ENCODE measurements at places on chromosomes 4 and X.

- H3K27ac ChIP-seq, result peak overlapping the region; percentile 52
- peaks cover 45% of the 10 kb centered on the region for H3K4me1 ChIP-seq
- no peaks in the 10 kb centered on the region for H3K36me3 ChIP-seq
- no peak for DNase-seq
- H3K27me3 ChIP-seq, result no peaks in the 10 kb centered on the region
Measured at GRCh38 chr4:101306764-101307615, 40.3 kb downstream of the PPP3CA start.

DNA sequence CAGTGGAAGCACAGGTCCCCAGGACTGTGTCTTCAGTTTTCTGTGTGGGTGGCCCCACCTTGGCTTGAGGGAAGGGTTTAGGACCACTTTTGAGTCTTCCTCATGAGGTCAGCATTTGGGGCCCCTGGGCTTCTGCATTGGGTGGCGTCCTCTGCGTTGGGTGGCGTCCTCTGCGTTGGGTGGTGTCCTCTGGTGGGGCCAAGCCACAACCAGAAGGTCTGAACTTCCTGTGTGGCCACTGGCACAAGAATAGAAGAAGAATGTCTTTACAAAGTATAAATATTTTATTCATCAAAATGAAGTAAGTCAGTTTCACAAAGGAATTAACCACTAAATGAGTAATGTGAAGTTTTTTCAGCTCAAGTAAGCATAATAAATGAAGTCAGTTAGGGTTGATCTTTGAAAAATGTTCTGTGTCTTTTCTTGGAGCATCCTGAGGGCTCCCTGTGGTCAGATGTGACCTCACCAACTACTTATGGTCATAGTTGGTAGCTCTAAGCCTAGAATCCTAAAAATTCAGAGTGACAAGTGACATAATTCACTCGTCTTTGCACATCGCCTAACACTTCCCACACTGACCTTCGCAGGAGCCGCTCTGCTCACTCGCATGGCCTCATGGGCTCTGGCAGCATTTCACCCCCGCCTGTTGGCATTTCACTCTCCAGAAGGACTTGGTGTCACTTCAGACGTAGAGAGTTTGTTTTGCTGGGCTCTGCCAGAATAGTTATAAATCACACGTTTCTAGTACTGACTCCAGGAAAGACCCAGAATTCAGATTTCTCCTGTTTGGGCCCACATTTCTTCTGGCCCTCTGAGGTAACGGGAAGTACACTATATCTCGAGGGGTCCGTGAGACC is 39.0 kb upstream of the HGFAC start:
- H3K4me1 ChIP-seq, result no peaks in the 10 kb centered on the region
- H3K4me3 ChIP-seq, result no peak overlapping the region
- no peak for DNase-seq
- no peaks in the 10 kb centered on the region for H3K27me3 ChIP-seq

- no peak for DNase-seq
- no peaks in the 10 kb centered on the region for H3K4me1 ChIP-seq
- no peaks in the 10 kb centered on the region for H3K36me3 ChIP-seq
- H3K4me3 ChIP-seq, result no peak overlapping the region
- H3K27me3 ChIP-seq, result no peaks in the 10 kb centered on the region
- H3K27ac ChIP-seq, result no peak overlapping the region
Measured at GRCh38 chr4:44016570-44017421, 431.8 kb downstream of the KCTD8 start.

DNA sequence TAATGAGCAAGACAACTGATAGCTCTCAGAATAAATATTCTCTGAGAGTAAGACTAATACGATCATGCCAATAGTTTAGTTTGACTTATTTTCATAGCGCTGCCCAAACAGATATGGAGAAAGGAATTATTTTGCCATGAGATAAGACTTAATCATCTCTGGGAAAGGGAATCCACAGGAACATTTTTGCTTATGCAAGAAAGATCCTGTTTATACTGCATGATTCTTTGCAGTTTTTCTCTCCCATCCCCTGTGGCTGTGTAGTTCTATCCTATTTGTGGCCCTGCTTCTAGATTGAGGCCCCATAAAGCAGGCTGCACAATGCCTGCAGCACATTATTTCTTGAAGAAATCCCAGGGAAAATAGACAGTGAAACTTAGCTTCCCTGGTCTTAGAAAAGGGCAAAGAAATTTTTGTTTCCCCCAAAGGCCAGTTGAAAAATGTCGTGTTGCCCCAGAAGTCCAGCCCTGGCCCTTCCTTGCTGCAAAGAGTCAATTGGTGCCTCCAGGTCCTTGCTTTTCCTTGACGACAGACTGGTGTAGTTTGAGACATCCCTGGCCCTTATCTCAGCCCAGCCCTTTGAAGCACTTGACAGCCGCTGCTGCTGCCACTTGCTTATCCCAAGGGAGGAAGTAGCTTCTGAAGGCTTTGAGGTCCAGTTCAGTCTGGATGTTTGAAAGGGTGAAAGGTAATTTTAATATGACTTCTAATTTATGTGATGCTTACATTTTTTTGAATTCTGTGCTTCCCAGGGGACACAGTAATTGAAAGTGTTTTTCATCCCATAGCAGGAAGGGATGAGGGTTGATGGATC is 45.0 kb upstream of the SH3RF1 start:
- H3K27me3 ChIP-seq, result peaks cover 5% of the 10 kb centered on the region
- DNase-seq, result no peak
- H3K27ac ChIP-seq, result no peak overlapping the region
- H3K4me1 ChIP-seq, result no peaks in the 10 kb centered on the region

GRCh38 chr4:90757534-90758060 is 630.4 kb downstream of the CCSER1 start:
- no peak overlapping the region for H3K4me3 ChIP-seq
- no peak overlapping the region for H3K27ac ChIP-seq
- H3K4me1 ChIP-seq, result no peaks in the 10 kb centered on the region
- H3K27me3 ChIP-seq, result no peaks in the 10 kb centered on the region
- no peak for DNase-seq

- H3K27ac ChIP-seq, result no peak overlapping the region
- no peaks in the 10 kb centered on the region for H3K36me3 ChIP-seq
- H3K4me1 ChIP-seq, result no peaks in the 10 kb centered on the region
- H3K4me3 ChIP-seq, result no peak overlapping the region
Measured at GRCh38 chrX:68232206-68232605, 201.1 kb downstream of the OPHN1 start.

GRCh38 chrX:153214934-153215333 is 35.9 kb downstream of the MAGEA1 start:
- DNase-seq, result no peak
- no peaks in the 10 kb centered on the region for H3K27me3 ChIP-seq
- no peak overlapping the region for H3K4me3 ChIP-seq

DNA sequence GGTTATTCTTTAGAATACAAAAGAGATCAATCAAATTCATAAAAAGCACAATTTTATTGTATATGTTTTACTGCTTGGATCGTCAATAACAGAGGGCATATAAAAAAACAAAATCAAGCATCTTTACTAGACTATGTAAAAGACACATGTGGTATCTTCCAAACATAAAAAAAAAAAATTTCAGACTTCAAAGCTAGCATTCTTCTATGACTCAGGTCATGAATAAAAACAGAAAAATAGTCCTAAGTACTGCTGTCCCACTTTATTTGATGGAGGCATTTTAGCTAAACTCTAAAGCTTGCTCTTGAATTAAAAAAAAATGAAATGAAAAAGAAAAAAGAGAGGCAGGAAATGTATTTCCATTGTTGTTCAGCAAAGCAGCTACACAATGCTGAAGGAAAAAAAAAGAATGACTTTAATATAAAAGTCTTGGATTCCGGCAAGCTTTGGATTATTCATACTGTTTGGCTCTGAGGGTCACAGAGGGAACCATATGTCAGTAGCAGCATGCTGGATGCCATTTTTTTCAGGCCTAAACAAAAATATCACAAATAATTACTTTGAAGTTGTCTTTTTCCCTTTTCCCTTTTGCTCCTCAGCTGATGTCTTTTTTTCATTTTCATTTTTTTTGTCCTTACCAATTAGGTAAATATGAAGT is 249.1 kb upstream of the DIAPH2 start:
- H3K27ac ChIP-seq, result no peak overlapping the region
- no peaks in the 10 kb centered on the region for H3K4me1 ChIP-seq
- peaks cover 2% of the 10 kb centered on the region for H3K27me3 ChIP-seq
- DNase-seq, result no peak
- no peak overlapping the region for H3K4me3 ChIP-seq
- H3K36me3 ChIP-seq, result no peaks in the 10 kb centered on the region

GRCh38 chrX:73127700-73128241 is 48.5 kb upstream of the PABPC1L2A start:
- peaks cover 2% of the 10 kb centered on the region for H3K36me3 ChIP-seq
- peaks cover 3% of the 10 kb centered on the region for H3K27me3 ChIP-seq

- DNase-seq, result no peak
- peaks cover 31% of the 10 kb centered on the region for H3K27me3 ChIP-seq
- no peaks in the 10 kb centered on the region for H3K36me3 ChIP-seq
Measured at GRCh38 chr4:186109245-186109644, 4.7 kb downstream of the FAM149A start.

GRCh38 chr4:61445374-61446063 is 245.4 kb downstream of the ADGRL3 start:
- H3K27ac ChIP-seq, result no peak overlapping the region
- DNase-seq, result no peak
- no peaks in the 10 kb centered on the region for H3K4me1 ChIP-seq
- no peaks in the 10 kb centered on the region for H3K36me3 ChIP-seq
- H3K4me3 ChIP-seq, result no peak overlapping the region

DNA sequence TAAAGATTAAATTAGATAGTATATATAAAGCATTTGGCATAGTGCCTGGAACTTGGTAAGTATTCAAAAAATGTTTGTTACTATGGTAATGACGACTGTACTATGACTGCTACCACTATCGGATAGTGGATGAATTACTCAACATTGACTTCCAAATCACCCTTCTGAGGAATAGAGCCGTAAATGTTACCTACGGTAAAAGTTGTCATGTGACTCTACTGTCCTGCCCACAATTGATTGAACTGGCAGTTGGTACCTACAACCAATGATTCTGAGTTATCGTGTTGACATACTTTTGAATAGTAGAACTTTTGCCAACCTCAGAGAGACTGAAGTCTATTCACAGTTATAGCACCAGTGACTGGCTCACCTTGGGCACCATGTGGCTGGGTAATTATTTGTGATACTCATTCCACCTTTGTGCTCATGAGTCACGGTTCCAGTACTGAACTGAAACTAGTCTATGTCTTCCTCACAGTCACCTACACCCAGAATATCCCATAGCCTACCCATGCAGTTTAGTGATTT is 185.5 kb upstream of the PITX2 start:
- H3K4me3 ChIP-seq, result no peak overlapping the region
- H3K36me3 ChIP-seq, result no peaks in the 10 kb centered on the region
- no peak for DNase-seq
- no peak overlapping the region for H3K27ac ChIP-seq

GRCh38 chr4:26839534-26839951 is 21.1 kb upstream of the STIM2 start:
- DNase-seq, result no peak
- H3K4me1 ChIP-seq, result peaks cover 4% of the 10 kb centered on the region
- H3K27ac ChIP-seq, result peak overlapping the region; percentile 37
- no peaks in the 10 kb centered on the region for H3K36me3 ChIP-seq
- H3K4me3 ChIP-seq, result no peak overlapping the region

GRCh38 chrX:69060631-69061408 is 104.4 kb downstream of the PJA1 start:
- H3K27me3 ChIP-seq, result no peaks in the 10 kb centered on the region
- no peak overlapping the region for H3K4me3 ChIP-seq
- no peak overlapping the region for H3K27ac ChIP-seq
- no peaks in the 10 kb centered on the region for H3K36me3 ChIP-seq
- no peaks in the 10 kb centered on the region for H3K4me1 ChIP-seq

- no peak overlapping the region for H3K27ac ChIP-seq
- no peak overlapping the region for H3K4me3 ChIP-seq
- H3K36me3 ChIP-seq, result no peaks in the 10 kb centered on the region
- H3K27me3 ChIP-seq, result no peaks in the 10 kb centered on the region
- no peak for DNase-seq
Measured at GRCh38 chr4:101960431-101960830, 169.9 kb downstream of the BANK1 start.

DNA sequence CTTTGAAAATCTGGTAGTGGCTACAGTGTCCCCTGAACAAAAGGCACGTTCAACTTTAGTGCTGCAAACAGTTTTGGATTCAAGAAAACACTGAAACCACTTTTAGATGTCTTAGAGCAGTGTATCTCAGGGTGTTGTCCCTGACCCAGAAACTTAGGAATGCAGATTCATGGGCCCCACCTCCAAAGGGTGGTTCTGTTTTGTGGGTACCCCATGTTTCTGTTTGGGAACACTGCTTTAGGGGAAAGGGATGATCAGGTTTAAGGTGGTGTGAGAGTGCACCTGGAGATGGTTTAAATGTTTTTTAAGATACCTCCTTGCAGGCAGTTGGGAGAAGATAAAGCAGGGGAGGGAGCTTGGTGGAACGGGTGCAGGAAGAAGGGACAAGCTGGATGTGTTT is 55.6 kb downstream of the JADE1 start:
- no peak overlapping the region for H3K4me3 ChIP-seq
- H3K27ac ChIP-seq, result peak overlapping the region; percentile 46
- peaks cover 32% of the 10 kb centered on the region for H3K4me1 ChIP-seq
- H3K27me3 ChIP-seq, result no peaks in the 10 kb centered on the region
- DNase-seq, result no peak
- peaks cover 48% of the 10 kb centered on the region for H3K36me3 ChIP-seq

DNA sequence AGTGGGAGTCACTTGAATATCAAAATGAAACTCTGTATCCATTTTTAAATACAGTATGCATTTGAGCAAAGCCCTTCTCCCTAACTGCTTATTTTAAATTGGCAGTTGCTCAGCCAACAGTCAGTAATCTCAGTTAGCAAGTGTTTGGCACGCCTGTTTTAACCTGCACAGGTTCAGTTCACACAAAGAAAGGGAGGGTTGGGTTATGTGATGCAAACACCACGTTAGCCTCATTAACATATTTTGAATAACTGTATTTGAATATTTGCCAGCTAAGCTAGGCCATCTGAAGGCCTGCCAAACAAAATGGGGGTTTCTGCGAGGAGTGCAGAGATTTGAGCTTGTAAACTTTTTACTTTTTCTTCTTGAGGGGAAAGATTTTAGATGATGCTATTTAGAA is 19.8 kb downstream of the GAB1 start:
- H3K27me3 ChIP-seq, result peaks cover 1% of the 10 kb centered on the region
- no peak overlapping the region for H3K27ac ChIP-seq
- H3K4me3 ChIP-seq, result no peak overlapping the region
- no peaks in the 10 kb centered on the region for H3K36me3 ChIP-seq

DNA sequence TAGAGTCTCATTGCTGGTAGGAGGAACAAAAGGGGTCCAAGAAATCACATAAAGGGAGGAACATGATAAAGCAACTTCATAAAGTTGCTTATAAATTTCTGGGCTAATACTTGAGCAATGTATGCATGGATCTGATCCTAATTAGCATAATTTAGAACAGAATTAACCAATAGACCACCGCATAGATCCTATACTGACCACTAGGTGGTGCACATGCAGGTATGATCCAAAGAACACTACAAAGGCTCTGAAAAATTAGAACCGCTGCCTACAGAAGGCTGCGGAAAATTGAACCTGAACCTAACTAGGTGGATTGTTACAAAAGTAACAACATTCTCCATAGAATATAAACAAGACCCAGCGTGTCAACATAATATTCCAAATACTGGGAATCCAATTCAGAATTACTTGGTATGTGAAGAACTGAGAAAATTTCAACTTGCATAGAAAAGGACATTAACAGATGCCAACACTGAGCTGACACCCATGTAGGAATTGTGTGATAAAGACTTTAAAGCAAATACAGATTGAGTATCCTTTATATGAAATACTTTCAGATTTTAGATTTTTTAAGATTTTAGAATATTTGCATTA is 23.3 kb downstream of the BRCC3 start:
- peaks cover 9% of the 10 kb centered on the region for H3K4me1 ChIP-seq
- H3K27me3 ChIP-seq, result no peaks in the 10 kb centered on the region

GRCh38 chr4:152981278-152981677 is 45.2 kb downstream of the FHDC1 start:
- H3K36me3 ChIP-seq, result no peaks in the 10 kb centered on the region
- no peak overlapping the region for H3K27ac ChIP-seq
- no peaks in the 10 kb centered on the region for H3K4me1 ChIP-seq
- DNase-seq, result no peak
